ENCODE measurements at places on chromosomes 7 and 10.
A peak's percentile ranks its signal among the peaks of the same experiment; 100 is the strongest.

DNA sequence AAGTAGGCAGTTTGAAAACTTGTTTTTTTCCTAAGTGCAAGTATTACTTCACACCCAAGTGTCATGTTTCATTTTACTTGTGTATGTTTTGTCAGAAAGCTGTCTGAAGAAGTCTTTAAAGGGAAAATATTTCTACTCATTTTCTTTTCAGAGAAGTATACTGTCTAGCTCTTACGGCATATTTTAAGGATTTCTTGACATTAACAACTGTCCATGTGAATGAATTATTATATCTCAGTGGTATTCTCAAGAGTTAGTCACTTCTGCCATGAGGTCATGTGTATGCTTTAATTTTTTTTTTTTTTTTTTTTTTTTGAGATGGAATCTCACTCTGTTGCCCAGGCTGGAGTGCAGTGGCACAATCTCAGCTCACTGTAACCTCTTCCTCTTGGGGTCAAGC lies 229.5 kb downstream of the BICC1 start:
- DNase-seq, result no peak

GRCh38 chr7:111873963-111874690 lies 311.8 kb upstream of the IMMP2L start:
- no peak for DNase-seq

DNA sequence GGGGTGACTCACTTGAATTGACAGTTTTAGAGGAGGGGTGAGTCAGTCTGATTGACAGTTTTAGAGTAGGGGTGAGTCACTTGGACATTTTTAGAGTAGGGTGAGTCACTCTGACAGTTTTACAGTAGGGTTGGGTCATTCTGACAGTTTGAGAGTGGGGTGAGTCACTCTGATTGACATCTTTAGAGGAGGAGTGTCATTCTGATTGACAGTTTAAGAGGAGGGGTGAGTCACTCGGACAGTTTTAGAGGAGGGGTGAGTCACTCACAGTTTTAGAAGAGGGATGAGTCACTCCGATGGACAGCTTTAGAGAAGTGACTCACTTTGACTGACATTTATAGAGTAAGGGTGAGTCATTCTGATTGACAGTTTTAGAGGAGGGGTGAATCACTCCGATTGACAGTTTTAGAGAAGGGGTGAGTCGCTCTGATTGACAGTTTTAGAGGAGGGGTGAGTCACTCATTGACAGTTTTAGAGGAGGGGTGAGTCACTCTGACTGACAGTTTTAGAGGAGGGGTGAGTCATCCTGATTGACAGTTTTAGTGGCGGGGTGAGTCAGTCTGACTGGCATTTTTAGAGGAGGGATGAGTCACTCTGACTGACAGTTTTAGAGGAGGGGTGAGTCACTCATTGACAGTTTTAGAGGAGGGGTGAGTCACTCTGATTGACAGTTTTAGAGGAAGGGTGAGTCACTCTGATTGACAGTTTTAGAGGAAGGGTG lies 595.9 kb downstream of the DNAJB6 start:
- DNase-seq, result peak; percentile 84

DNA sequence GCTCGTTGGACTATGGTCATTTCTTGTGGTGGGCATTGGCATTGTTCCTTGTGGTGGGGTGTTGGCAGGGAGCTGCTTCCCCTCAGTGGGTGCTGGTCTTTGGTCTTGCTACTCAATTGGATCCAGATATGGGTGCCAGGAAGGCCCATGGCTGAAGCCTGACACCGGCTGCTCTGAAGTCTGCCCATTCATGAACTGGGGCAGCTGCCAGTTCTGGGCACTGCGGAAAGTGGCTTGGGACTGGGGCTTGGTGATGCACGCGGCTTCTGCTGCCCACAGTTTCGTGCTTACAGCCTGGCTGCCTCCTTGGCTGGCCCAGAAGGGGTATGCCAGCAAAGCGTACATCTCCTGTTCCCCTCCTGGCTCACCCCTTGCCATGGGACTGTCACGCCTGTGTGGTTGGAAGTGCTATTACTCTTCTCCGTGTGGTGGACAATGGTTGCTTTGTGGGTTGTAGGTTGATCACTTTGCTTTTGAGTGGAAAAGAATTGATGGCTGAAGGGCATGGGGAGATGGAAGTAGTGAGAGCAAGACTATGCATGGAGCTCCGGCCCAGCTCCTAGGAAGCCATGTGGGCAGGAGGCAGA lies 54.7 kb downstream of the ADAMTS14 start:
- DNase-seq, result no peak

DNA sequence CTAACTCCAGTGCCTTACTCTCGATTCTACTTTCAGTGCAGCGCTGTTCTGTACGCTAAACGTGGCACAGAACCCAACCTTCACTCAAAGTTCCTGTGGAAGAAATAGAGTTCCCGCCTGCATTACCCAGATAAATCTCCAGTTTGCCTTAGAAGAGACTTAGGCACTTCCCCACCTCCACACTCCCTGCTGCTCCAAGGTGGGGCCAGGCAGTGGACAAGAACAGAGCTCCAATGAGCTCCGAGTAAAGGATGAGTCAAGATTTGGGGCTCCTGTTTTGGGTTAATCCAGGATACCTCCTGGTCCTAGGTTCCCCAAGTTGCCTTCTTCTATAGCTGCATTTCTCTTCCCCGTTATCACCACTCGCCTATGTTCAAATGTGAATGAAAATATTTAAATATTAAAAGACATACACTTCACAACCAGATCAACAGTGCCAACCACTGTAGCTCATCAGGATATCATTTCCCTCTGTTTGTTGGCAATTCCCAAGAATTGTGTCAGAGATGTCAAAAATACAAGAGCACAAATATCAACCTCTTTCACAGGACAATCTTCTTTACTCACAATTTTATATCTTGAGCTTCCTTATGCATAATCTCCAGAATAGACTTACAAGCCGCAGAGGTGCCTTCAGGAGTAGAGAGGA lies 48.0 kb downstream of the MALSU1 start:
- DNase-seq, result no peak

- DNase-seq, result no peak
These were observed 67.6 kb downstream of the CREB3L2 start for GRCh38 chr7:137934176-137934826.

DNA sequence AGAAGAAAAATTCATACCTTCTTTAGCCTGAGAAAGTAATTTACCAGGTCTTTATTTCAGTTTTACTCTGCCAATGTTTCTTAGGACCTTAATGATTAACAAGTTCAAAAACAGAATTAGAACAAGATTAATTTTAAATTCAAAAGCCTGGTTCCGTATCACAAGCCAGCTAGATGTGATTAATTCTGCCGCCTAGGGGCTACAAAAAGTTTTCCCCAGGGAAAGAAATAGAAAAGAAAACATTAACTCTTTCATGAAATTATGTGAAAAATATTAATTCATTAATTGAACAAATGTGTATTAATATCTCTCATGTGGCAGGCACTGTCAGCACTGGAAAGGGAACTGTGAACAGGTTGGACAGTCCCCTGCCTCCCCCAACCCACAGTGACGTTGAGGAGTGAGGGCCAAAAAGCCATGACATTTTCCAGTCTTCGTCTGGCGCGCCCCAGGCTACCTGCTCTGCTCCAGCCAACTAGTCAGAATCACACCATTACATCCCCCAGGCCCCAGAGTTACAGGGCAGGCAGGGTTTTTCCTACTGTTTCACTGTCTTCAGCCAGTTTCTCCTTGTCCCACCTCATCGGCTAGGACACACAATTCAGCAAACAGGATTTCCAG lies 20.1 kb downstream of the TMEM176A start:
- DNase-seq, result no peak

DNA sequence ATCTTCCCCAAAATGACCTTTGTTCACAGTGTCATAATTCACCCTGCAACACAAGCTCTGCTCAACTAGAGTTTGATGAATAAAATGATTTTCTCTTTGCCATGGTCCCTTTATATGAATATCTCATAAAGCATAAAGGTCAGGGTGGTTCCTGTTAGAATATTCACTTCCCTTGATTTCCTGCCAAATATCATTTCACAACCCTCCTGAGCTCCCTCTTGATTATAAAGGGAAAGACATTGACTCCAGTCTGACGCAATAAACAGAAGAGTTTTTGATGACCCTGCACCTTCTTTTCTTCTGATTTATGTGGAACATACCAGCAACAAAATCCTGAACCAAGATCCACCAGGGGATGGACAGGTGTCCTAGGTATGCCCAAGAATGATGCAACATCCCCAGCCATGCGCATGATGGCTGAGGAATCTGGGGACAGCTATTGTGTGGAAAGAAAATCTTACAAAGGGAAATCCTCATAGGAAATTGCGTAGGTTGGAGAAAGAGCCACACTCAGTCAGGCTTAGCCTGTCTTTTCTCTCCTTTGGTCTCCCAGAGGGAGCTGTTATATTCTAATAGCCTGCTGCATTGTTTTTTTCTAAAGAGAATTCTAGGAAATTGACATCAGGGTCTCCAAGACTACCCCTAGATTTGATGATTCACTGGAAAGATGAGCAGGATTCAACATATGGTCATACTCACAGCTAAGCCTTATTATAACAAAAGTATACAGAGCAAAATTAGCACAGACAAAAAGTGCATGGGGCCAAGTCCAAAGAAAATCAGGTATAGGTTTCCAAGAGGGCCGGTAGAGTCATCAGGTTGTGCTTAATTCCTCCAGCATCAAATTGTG lies 18.8 kb downstream of the IFIT3 start:
- DNase-seq, result peak; percentile 52

DNA sequence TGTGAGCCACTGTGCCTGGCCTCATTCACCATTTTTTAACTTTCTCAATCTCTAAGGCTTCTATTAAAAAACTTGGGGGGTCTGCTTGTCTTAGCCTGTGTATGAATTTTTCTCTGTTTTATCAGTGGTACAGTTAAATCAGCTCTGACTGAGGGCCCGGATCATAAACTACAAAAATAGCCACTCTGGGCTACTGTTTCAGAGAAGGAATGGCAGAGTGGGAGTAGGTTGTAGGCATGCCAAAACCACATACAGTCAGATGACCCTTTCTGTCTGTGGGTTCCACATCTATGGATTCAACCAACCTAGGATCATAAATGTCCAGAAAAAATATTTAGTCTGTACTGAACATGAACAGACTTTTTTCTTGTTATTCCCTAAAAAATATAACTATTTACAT lies 21.3 kb downstream of the TBC1D12 start:
- no peak for DNase-seq

GRCh38 chr10:98411768-98412167 lies 3.2 kb downstream of the PYROXD2 start:
- DNase-seq, result no peak

- no peak for DNase-seq
These were observed 54.6 kb upstream of the PITRM1 start for GRCh38 chr10:3226960-3227744.

- no peak for DNase-seq
These were observed 32.8 kb downstream of the ADRA2A start for GRCh38 chr10:111109501-111110242.

- peak; percentile 29 for DNase-seq
These were observed 226.0 kb upstream of the NFE2L3 start for GRCh38 chr7:25926009-25926408.

DNA sequence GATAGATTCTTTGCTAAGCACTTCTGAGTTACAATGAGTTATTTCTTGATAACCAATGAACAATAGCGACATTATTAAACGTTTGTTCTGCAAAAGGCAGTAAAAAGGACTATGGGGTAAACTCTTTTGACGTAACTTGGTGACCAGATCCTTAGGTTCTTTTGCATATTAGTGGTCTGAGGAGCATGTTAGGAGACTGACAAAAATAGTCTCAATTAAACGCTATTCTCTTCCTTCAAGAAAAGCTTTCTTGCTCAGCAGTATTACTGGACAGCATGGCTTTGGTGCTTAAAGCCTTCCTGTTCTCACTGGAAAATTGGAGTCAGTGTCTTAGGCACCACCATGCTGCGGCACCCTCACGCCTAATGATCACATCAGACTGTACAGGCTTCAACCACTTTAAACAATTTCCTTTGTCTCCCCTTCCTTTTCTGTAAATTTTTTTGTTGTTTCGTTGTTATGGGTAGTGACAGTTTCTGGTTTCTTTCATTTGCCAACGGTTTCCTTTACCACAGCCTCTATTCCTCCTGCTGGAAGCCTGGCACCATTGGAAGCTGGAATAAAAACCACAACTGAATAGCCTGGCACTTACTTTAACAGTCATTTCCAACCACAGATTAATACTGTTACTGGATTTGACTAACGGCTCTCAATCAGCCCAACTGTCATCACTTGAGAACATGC lies 49.2 kb upstream of the FAM133B start:
- DNase-seq, result peak; percentile 94

GRCh38 chr7:123122916-123123315 lies 76.9 kb downstream of the SLC13A1 start:
- no peak for DNase-seq

DNA sequence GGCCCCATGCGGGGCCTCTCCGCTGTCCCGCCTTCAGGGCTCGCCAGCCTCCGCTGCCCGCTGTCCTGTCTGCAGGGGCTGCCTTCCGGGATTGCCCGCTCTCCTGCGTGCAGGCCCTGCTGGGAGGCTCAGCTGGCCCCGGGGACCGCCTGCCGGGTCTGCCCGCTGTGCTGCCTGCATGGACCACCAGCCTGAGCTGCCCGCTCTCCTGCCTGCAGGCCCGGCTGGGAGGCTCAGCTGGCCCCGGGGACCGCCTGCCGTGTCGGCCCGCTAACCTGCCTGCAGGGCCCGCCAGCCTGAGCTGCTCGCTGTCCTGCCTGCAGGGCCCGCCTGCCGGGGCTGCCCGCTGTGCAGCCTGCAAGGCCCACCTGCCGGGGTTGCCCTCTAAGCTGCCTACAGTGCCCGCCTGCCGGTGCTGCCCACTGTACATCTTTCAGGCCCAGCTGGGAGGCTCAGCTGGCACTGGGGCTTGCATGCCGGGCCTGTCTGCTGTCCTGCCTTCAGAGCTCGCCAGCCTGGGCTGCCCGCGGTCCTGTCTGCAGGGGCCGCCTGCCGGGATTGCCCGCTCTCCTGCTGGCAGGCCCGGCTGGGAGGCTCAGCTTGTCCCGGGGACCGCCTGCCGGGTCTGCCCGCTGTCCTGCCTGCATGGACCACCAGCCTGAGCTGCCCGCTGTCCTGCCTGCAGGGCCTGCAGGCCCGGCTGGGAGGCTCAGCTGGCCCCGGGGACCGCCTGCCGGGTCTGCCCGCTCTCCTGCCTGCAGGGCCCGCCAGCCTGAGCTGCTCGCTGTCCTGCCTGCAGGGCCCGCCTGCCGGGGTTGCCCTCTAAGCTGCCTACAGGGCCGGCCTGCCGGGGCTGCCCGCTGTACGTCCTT lies 165.1 kb downstream of the GLRX3 start:
- no peak for DNase-seq

DNA sequence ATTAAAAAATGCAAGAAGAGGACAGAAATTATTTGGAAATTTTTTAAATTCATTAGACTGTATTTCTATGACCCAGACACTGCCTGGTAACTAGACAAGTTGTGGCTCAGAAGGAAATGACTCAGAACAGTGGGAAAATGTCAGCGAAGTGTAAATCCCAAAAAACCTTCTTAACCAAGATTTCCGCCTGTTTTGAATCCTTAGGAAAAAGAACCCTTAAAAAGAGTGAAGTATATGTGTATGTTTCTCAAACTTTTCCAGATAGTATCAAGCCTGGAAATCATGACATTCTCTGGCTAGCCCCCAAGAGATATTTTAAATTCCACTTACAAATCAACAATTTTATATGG lies 42.7 kb upstream of the PLXNA4 start:
- no peak for DNase-seq

All from MV-4-11 (cell line).